ENCODE measurements at places on chromosomes 3 and 15.

DNA sequence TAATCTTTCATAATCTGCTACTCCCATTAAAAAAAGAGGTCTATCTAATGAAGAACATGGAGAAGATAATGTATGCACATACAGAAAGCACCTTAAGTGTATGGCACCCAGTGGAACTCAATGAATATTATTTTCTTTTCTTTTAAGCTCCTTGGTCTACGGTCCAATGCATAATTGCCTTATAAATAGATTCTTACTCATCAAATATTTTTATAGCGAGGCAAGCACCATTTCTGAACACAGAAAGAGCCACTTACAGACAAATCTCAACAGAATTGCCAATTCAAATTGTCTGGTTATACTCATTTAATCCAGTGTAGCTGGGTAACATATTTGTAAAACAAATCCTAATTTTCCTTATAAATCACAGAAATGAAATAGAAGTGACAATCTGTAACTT lies 6.3 kb downstream of the PDZRN3 start:
- no peak for DNase-seq

DNA sequence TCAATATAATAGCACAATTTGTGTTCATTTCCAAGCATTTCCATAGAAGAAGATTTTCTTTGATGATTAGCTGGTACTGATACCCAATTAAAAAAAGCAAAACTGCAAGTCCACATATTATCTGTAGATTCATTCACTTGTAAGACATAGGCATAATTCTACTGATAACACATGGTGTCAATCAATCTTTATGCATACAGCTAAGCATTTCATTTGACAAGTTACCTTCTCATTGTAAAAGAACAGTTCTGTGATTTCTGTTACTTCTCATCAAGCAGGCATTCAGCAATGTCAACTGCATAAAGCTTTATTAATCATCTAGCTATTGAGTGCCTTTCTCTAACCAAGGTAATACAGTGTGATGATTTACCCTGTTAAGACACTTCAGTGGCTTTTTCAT lies 672.0 kb downstream of the PLOD2 start:
- DNase-seq = no peak

GRCh38 chr3:32118215-32118614 lies 11.8 kb downstream of the GPD1L start:
- DNase-seq = no peak

DNA sequence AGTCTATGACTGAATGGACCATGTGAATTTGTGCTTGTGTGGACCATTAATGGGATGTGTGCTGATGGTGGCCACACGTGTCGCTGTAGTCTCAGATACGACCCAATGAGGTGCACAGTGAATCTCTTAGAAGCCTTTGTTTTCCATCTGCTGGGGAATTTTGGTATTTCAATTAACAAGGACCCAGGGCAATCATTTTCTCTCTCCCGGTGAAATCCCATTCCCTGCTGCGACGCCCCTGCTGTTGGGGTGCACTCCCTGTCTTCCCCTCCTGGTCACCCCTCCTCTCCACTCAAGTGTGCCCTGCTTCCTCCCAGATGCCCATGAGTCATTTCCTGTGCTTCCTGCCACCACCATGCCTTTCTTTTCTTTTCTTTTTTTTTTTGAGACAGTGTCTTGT lies 32.7 kb downstream of the EBLN2 start:
- DNase-seq = no peak
